IPS DF 6.9 (cell line): ENCODE measurements at places on chromosomes 13 and 19.

GRCh38 chr13:66546534-66547379 is 683.4 kb downstream of the PCDH9 start:
- DNase-seq: no peak

DNA sequence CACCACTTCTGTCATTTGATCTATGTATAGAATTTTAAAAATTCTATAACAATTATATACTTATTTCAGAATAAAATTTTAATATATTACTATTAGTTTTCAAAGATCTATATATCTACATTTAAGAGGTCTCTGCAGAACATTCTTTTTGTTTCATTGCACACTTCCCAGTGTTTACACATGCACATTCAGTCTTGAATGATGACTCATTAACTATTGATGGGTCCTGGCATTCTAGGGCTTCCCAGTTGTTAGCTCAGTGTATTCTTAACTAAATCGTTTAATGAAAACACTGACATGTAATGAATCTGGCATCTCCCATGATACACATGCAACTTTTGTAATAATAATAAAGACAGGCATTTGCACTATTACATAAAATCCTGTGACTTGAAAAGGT is 324.6 kb downstream of the KLF12 start:
- DNase-seq: no peak

GRCh38 chr13:98761126-98761985 is 8.9 kb upstream of the SLC15A1 start:
- no peak for DNase-seq

DNA sequence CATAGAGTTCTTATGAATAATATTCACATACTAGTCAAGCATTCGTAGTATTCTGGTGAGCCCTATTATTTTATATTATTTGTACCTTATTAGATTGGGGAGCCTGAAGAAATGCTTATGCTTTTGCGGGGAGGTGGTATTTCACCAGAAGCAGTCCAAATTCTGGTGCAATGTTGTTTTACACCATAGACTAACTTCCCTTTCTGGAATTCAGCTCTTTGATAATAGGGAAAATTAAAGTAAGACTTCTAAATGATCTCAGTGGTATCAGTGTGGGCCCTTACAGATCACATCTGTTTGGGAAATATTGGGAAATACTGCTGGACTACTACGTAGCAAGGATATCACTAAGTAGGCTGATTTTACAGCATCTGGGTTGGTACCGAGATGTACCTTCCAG is 34.2 kb downstream of the KCTD12 start:
- DNase-seq: no peak

GRCh38 chr19:16281743-16282142 is 42.9 kb upstream of the KLF2 start:
- DNase-seq: no peak

DNA sequence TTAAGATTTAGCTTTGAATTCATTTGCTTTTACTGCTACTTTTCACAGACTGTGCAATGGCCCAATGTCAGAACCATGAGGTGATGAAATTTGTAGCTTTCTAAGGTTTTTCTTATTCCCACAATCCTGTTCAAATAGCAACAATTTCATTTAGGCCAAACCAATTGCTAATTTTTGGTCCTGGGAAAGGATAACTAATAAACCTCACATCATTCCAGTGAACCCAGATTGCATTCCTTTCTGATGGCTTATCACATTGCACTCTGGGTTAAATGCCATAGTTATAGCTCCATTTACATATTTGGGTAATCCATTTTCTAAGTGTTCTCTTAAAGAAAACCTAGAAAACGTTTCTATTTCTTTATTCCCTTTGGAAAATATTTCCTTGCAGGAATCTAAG is 22.9 kb upstream of the POMP start:
- no peak for DNase-seq

DNA sequence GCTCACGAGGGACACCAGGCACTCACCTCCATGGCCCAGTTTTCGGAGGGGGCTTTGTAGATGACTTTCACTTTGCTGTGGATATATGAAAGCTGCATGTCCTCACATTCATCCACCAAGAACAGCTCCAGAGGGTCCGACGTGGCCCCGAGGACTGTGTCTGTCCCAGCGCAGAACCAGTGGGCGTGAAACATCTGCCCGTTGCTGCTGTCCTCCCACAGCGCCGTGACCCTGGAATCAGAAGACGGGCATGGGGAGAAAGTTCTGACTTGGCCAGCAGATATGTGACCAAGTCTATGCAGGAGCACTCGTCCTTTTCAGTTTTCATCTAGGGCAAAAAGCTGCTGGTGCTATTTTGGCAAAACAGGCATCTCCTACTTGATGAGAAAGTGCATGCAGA is 29.7 kb upstream of the EIF3G start:
- DNase-seq: no peak

- DNase-seq: no peak
Measured at GRCh38 chr19:48338253-48338755, 13.0 kb downstream of the EMP3 start.

GRCh38 chr13:23770428-23770827 is 118.8 kb downstream of the MIPEP start:
- no peak for DNase-seq

GRCh38 chr13:110236831-110237261 is 70.1 kb downstream of the COL4A1 start:
- DNase-seq: no peak

- no peak for DNase-seq
Measured at GRCh38 chr19:34178274-34178610, 5.9 kb downstream of the LSM14A start.

DNA sequence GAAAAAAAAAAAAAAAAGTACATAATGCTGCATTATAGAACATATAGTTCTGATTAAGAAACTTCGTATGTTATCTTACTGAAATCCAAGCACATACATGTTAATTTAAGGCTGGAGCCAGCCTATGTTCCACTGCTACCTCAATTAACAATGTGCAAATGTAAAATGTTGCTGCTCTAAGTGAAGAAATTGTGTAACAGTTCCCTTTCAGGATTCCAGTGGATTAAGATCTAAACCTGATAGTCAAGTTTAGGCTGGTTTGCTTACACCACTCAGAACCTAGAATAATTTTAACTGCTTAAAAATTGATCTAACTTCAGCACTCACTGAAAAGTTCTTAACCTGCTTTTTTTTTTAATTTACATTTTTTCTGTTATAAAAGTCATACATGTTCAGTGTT is 4.2 kb downstream of the VPS36 start:
- no peak for DNase-seq

- DNase-seq: no peak
Measured at GRCh38 chr13:114035583-114036531, 62.0 kb upstream of the C13orf46 start.

GRCh38 chr19:16064209-16064889 is 11.9 kb upstream of the TPM4 start:
- DNase-seq: no peak

DNA sequence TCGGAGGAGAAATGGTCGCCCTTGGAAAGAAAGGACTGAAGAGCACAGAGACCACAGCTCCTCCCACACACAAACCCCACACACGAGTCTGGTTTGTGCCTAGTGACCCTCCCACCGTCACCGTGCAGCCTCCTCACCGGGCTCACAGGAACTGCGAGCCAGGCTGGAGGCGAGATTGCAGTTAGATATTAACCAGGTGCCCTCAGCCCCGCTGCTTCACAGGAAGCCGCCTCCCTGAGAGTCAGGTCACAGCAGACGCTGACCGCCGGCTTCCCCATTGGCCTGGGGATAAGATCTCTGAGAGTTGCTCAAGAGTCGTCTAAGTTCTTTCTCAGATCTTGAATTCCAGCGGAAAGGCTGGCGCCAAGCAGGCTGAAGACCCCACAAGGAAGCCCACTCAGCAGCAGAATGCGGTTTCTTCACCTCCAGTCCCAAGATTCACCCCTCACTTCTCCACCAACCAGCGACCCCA is 870 bp downstream of the ZNF44 start:
- DNase-seq: no peak

DNA sequence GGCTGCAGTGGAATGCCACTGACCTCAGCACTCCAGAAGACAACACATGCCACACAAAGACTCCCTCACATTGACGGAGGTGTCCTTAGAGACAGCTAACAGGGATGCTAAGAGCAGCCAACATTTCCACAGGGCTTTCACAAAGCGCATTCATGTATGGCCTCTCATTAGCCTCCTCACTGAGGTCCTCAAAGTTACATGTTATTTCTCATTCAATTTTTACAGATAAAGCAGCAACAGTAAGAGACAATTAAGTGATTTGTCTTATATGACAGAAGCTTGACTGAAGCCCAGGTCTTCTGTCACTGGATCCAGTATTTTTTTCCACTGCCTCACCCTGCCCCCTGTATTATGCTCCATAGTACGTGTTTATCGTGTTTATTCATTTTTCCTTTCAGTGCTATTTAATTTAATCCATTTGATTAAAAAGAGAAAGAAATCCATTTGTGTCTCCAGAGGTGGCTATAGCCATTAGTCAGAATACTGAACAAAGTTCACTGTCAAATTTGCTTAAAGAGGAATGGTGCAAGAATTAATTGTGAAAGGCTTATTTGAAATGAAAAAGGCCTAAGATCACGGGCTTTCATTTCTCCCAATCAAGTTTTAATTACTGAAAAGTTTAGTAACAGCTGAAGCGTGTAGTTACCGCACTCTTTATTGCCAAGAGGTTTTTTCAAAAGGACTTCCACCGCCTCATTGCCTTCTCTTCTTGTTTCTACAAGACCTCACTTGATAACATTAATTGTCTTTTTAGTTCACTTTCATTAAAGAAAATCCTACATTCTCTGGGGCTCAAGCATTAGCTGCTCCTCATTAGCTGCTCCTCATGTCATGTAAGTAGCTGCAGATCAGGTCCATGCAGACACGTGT is 115.0 kb downstream of the COG6 start:
- no peak for DNase-seq
